ENCODE measurements at places on chromosomes 1 and 21.
A peak's percentile ranks its signal among the peaks of the same experiment; 100 is the strongest.

DNA sequence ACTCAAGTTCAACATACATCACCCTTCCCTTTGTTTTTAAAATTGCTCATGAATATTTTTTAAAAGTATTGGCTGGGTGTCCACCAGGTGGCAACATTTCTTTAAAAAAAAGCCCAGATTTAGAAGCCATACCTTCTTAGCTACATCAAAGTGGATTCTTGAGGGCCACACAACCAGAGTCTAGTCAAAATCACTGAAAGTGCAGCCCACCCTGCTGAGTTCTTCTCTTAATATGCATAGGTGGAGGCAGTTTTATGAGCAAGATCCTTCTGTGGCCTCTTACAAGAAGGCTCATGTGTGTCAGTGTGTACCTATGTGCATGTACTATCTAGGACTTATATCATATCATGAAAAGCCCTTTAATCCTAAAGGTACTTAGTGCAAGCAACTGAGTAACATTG lies 16.9 kb upstream of the GNG12 start:
- DNase-seq = peak; percentile 62

GRCh38 chr21:29465546-29465945 lies 166.8 kb downstream of the BACH1 start:
- DNase-seq = no peak

DNA sequence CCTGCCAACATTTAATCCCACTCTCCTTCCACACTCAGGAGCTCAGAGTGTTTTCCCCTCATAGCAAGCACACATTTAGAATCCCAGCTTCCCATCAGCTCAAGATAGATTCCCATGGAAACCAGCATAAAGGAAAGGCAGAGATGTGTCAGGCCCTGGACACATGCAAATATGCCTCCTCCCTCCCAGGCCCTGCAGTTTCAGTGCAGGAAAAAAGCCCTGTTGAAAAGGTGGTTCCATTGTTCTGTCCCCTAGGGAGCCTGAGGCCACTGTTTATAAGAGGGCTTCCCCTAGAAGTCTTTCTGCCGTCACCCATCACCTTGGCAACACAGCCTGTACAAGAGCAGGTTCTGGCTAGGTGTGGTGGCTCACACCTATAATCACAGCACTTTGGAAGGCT lies 3.6 kb downstream of the CACNA1S start:
- DNase-seq = no peak

DNA sequence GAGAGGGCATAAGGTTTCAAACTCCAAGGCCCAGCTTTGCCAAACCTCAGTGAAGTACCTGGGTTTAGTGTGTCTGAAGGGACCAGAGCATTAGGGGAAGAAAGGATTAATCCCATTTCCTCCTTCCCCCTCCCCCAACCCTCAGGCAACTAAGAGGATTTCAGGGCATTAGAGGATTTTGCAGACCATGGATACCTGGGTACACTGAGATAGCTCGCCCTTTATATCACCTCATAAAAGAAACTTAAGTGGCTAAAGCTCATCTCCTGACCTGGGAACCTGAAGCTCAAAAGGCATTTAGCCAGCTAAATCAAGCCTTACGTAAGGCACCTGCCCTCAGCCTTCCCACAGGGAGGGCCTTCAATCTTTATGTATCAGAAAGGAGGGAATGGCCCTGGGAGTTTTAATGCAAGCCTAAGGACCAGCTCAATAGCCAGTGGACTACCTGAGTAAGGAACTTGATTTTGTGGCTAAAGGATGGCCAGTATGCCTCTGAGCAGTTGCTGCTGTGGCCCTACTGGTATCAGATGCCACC lies 26.4 kb upstream of the SMYD3 start:
- DNase-seq = no peak

DNA sequence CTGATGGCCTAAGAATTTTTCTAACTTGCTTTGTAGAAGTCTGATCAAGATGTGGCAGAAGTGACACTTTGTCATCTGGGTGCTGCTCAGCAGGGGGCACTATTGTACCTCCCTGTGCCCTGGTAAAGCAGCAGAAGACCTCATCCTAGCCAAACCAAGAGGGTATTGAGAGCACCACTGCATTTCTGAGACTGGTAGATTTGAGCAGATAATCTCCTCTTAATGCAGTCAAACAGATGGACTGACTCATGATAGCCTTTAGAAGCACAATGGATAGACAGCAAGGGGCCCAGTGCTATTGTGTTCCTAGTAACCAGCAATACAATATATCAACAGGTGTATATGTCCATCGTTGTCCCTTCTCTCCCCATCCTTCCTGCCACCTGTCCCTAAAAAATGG lies 5.7 kb downstream of the TPM3 start:
- DNase-seq = peak; percentile 84

GRCh38 chr1:239795304-239795703 lies 296.4 kb upstream of the FMN2 start:
- DNase-seq = no peak

- no peak for DNase-seq
Observed at GRCh38 chr1:245898581-245898980, 608.5 kb downstream of the SMYD3 start.

- no peak for DNase-seq
Observed at GRCh38 chr1:117803318-117803717, 126.1 kb downstream of the GDAP2 start.

DNA sequence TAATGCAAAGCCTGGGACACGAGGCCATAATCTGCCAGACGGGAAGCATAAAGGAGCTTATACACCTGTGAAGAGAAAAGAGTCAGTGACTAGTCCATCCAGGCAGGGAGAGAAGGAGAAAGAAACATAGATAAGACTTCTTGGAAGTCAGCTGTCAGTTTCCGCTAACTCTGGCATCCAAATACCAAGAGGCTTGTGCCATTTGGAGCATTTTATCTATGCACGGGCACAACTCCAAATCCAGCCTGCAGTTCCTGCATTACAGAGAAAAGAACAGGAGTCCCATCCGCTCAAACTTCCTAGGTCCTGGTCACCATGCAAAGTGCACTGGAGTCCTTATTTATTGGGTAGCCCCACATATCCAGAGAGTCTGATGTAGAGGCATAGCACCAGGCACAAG lies 27.9 kb downstream of the SEC16B start:
- no peak for DNase-seq

- peak; percentile 46 for DNase-seq
Observed at GRCh38 chr1:61082311-61083012, at the start of gene NFIA. Gene NFIA (plus strand): TSS chr1:61082561.

DNA sequence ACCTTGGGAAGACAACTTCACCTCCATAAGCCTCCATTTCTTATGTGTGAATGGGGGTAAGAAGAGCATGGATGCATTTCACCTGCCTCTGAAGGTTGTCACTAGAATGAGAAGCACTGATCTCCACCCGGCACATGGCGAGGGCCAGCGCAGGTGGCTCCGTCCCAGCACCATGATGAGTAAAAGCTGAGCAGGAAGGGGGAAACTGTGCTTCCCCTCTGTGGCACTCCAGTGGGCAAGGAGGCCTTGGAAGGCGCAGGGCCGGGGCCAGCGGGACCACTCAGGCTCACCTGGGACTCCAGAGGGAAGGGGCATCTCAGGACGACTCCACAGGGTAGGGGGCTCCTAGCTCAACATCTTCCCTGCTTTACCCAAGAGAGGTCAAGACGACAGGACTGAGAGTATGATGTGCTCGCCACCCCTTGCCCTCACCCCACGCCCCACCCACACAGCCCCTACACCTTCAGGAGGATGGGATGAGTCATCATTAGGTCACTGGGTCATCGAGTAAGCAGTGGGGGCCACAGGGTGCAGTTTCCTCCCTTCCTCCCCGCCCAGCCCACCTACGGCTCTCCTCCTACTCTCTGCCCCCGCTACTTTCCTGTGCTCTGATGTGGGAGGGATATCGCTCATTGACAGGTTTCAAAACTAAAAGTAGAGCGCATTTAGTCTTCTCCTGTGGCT lies 112.1 kb downstream of the HIVEP3 start:
- DNase-seq = no peak

DNA sequence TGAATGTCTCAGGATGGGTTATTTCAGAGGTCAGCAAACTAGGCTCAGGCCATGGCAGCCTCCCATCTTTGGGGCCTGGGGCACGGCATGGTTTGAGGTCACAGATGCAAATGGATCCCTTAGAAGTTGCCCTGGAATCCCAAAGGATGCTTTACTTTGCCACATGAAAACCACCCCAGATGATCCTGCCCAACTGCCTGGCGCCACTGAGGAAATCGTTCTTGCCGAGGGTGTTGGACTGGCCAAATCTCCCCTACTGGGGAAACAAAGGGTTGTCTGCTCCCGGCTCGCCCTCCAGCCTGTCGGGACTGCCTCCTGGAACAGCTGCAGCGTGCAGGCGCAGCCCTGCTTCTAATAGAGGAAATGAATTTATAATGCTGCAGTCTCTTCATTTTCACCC lies 173.0 kb upstream of the LMO4 start:
- DNase-seq = peak; percentile 89

- DNase-seq = peak; percentile 19
Observed at GRCh38 chr1:52179073-52179472, 37.2 kb downstream of the ZFYVE9 start.

- DNase-seq = peak; percentile 90
Observed at GRCh38 chr1:156725683-156726280, 2.5 kb upstream of the METTL25B start.

- no peak for DNase-seq
Observed at GRCh38 chr1:6958407-6959030, 173.3 kb downstream of the CAMTA1 start.

GRCh38 chr1:205077934-205078311 lies 6.3 kb downstream of the TMEM81 start:
- no peak for DNase-seq

DNA sequence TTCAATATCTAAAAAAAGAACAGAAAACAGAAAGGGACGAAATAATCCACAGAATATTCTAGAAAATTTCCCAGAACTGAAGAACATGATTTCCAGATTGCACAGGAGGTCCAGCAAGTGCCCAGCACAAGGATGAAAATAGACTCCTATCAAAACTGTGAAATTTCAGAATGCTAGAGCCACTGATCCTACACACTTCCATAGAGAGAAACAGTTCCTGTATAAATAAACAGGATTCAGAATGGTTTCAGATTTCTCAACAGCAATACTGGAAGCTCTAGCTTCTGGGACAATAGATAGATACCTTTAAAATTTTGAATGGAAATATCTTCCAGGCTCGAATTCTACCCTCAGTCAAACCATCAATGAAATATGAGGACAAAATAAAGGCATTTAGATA lies 4.6 kb downstream of the TARBP1 start:
- no peak for DNase-seq

DNA sequence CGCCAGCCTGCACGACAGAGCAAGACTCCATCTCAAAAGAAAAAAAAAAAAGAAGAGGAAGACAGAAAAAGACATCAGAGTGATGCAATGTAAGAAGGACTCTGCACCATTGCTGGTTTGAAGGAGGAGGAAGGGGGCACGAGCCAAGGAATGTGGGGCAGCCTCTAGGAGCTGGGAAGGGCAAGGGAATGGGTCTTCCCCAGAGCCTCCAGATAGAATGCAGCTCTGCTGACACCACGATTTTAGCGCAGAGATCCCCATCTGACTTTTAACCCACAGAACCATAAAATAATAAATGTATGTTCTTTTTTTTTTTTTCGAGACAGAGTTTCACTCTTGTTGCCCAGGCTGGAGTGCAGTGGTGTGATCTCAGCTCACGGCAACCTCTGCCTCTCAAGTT lies 33.9 kb upstream of the LAMC2 start:
- no peak for DNase-seq

DNA sequence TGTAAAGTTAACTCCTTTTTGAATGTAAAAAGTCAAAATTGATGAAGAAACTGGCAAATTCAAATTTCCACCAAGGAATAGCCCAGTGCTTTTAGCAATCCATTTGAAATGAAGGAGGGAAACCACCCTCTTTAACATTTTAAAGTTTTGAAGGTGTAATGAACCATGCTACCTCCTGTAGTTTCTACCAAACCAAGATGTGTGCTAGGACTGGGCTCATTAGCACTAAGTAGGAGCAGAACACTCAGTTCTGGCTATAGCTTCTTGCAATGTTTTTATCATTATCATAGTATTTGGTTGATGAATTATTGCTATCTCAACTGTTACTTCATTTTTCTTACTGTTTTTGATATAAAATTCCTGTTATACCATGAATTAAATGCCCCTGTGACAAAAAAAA lies 319.2 kb upstream of the ZRANB2 start:
- DNase-seq = no peak

GRCh38 chr21:44530221-44530902 lies 9.6 kb downstream of the KRTAP10-1 start:
- DNase-seq = no peak

DNA sequence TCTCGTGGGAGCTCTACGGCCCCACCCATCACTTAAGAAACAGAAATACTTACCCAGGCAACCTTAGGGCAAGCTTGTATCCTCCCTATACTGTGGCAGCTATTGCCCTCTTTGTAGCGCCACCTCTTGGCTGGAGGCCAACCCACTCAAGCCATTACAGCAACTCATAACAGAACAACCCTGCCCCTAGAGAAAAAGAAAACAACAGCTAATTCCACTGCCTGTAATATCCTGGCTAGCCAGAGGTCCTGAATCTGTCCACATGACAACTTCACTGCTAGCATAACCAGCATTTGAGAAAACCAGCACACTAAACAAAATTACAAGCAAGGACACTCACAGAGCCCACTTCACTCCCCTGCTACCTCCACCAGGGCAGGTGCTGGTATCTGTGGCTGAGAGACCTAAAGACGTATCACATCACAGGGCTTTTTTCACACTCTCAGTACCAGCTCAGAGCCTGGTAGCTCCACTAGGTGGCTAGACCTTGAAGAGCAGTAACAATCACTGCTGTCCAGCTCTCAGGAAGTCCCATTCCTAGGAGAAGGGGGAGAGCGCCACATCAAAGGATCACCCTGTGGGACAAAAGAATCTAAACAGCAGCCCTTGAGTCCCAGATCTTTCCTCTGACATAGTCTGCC lies 14.5 kb upstream of the MX1 start:
- no peak for DNase-seq

DNA sequence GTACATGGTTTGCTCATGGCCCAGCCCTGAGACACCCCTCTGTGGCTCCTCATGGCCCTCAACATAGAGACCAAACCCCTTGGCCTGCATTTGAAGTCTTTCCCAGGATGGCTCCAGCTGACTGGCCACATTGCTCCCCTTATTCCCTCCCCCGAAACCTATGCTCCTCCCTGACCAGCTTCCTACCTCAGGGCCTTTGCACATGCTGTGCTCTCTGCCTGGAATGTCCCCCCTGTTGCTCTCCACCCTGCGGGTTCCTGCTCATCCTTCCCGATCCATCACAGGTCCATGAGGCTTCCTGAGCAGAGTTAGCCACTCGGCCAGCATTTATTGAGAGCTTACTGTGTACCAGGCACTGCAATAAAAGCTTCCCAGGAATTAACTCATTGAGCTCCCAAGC lies 70.9 kb upstream of the SELENON start:
- DNase-seq = no peak

DNA sequence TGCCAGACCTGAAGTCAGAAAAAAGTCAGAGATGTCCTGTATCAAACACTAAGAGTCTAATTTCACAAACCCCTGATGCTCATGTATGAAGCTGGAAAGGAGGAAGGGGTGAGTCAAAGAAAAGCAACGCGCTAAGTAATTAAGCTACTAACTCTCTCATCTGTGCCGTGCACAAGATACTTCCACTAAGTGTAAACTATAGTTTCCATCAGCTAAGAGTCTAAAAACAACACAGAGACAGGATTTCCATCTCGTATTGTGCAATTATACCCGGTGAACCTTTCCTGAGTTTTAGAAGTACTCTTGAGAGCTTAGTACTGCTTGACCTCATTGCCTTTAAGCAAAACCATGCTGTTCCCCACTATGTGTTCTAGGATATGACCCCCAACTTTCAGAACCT lies 19.0 kb downstream of the DNALI1 start:
- DNase-seq = no peak

- DNase-seq = no peak
Observed at GRCh38 chr1:53246261-53247134, 8.2 kb upstream of the MAGOH start.

- no peak for DNase-seq
Observed at GRCh38 chr1:26542771-26543451, 13.3 kb downstream of the RPS6KA1 start.

GRCh38 chr1:182355723-182356098 lies 35.9 kb downstream of the GLUL start:
- no peak for DNase-seq
